ENCODE measurements at places on chromosomes 16 and 17.

GRCh38 chr16:61332461-61332860 lies 703.8 kb downstream of the CDH8 start:
- no peaks in the 10 kb centered on the region for H3K4me1 ChIP-seq
- H3K27me3 ChIP-seq: no peaks in the 10 kb centered on the region
- H3K36me3 ChIP-seq: no peaks in the 10 kb centered on the region
- H3K27ac ChIP-seq: no peak overlapping the region

GRCh38 chr17:38674014-38674748 lies 576 bp downstream of the EPOP start:
- H3K27ac ChIP-seq: no peak overlapping the region
- H3K36me3 ChIP-seq: no peaks in the 10 kb centered on the region
- peak overlapping the region; percentile 51 for H3K4me3 ChIP-seq
- peaks cover 9% of the 10 kb centered on the region for H3K4me1 ChIP-seq
- peaks cover 62% of the 10 kb centered on the region for H3K27me3 ChIP-seq
- no peak for DNase-seq

DNA sequence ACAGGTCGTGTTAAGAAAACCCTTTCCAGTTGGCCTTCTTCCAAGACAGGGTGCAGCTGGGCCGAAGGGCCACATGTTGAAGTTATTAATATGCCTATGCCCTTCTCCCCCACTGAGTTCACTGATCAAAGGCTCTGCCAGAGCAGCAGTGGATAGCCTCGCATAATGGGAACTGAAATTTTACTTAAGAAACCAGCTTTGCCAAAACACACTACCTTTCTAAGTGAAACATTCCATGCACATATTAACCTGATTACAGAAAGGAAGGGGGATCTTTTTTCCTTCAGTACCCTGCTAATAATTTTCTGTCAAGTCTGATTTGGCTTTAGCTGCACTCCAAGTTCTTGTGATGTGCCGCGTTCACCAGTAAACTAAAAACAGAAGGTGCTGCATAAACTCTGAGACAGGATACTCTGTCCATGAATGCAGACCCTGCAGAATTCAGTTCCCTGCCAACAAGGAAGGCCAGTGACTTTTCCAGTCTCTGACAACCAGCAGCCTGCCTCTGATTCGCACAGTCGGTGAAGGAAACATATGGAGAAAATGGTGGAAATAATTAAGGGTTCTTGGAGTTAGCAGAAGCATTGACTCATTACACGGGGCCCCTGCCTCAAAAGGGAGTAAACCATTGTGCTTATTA lies 283.8 kb downstream of the ZFHX3 start:
- H3K27ac ChIP-seq: no peak overlapping the region
- no peak for DNase-seq

DNA sequence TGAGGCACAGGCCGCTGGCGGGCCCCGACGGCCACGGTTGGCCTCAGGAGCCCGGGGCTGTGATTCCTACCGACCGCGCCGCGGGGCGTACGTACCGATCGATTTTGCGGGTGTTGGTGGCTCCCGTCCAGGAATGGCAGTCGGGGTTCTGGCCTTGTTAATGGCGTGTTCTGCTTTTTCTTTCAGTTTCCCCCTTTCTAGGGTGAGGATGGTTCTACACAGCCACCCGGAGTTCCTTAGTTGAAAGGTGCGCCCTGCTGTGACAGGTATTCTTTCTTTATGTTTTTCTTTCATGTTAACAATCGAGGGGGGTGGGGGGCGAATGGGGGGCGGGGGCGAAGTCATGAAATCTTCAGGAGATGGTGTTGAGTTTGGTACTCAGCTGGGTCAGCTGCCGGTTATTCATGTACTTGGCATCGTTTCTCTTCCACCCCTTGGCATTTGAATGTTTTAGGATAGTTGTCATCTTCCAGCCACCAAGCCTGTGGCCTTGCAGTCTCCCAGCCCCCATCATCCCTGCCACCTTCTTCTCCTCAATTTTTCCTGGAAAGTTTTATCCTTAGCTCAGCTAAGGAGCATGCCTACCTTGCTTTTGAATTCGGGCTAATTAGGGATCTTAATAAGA lies 802 bp downstream of the CYLD start:
- H3K27me3 ChIP-seq: no peaks in the 10 kb centered on the region
- DNase-seq: peak; percentile 34
- H3K36me3 ChIP-seq: peaks cover 3% of the 10 kb centered on the region
- peak overlapping the region; percentile 72 for H3K4me3 ChIP-seq
- peaks cover 13% of the 10 kb centered on the region for H3K4me1 ChIP-seq

DNA sequence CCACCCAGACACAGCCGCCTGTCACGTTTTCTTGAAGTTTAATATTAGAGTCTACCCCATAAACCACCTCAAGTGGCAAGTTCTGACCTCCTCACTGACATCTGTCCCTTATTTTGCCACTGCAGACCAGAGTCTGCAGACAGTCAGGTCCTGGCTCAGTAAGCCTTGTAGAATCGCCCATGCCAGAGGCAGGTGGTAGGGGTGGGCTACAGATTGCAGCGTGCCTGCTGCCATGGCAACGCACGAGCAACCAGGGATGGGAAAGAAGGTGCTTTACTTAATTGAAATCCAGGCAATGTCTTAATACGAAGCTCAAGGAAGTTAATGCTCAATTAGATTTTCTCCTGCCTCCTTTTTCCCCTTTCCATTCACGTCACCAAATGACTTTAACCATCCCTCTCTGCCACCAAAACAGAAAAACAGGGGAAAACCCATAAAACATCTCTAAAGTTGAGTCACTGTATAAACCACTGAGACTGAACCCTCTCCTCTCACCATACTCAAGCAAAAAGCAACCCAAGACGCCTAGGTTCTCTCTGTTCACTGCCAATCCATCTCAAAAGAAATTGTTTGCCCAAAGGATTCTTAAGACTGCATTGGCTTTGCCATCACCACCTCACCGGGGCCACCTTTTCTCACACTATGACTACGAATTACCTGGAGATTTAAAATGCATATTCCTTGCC lies 228.8 kb downstream of the SLC39A11 start:
- H3K27ac ChIP-seq: no peak overlapping the region
- DNase-seq: no peak
- no peaks in the 10 kb centered on the region for H3K4me1 ChIP-seq
- H3K27me3 ChIP-seq: no peaks in the 10 kb centered on the region
- no peak overlapping the region for H3K4me3 ChIP-seq

GRCh38 chr17:80191192-80191591 lies 21.4 kb downstream of the CARD14 start:
- H3K4me1 ChIP-seq: no peaks in the 10 kb centered on the region
- H3K4me3 ChIP-seq: no peak overlapping the region
- no peak for DNase-seq
- no peak overlapping the region for H3K27ac ChIP-seq
- H3K27me3 ChIP-seq: peaks cover 13% of the 10 kb centered on the region

DNA sequence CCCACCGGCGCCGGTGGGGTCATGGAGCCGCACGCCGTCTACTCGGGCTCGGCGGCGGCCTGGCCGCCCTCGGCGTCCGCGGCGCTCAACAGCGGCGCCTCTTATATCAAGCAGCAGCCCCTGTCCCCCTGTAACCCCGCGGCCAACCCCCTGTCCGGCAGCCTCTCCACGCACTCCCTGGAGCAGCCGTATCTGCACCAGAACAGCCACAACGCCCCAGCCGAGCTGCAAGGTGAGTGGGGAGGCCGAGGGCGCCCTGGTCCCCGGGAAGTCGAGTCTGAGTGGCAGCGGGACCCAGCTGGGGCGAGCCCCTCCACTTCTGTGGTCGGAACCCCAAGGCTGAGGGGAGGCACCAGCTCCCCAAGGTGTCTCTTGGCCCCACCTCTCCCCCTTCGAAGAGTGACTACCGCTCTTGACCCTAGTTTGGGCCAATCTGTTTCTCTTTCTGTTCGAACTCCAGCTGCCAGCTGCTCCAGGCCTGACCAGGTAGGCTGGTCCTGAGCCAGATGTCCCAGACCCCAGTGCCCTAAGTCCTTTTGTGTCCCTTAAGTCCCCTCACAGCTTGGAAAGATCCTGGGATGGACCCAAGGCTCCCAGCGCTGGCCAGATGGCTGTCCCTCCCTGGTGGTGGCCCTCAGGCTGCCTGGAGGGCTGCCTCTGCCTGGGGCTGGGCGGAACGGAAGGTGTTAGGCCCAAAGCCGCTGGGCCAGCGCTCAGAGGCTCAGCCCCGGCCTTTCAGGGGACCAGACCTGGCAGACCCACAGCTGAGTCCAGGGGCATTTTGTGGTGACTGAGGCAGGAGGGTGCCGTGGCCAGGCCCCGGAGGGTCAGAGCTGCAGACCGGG lies 1.2 kb downstream of the FOXF1 start:
- H3K27ac ChIP-seq: peak overlapping the region; percentile 65
- H3K4me1 ChIP-seq: peaks cover 12% of the 10 kb centered on the region
- H3K36me3 ChIP-seq: no peaks in the 10 kb centered on the region

- no peaks in the 10 kb centered on the region for H3K27me3 ChIP-seq
- H3K27ac ChIP-seq: no peak overlapping the region
- no peaks in the 10 kb centered on the region for H3K36me3 ChIP-seq
- H3K4me1 ChIP-seq: peaks cover 8% of the 10 kb centered on the region
Measured at GRCh38 chr17:59433586-59433985, 102.1 kb downstream of the YPEL2 start.

- no peaks in the 10 kb centered on the region for H3K36me3 ChIP-seq
Measured at GRCh38 chr17:66706851-66707450, 128.0 kb upstream of the CACNG5 start.

DNA sequence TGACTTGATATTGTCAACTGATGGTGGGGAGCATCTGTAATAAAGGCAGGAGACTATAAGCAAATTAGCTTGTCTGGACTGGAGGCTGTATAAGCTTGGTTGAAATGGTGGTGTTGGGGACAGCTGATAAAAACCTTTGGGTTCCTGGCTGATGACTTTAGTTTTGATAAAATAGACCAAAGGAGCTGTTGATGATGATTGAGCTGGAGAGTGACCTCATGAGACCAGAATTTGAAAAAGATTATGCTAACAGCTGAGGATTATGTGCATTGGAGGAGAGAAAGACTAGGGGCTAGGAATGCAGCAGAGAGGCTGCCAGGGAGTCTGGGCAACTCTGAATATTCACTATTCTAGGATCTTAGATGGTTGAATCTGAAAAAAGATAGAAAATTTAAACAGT lies 8.7 kb upstream of the CDC27 start:
- no peak overlapping the region for H3K4me3 ChIP-seq
- no peak overlapping the region for H3K27ac ChIP-seq
- H3K4me1 ChIP-seq: no peaks in the 10 kb centered on the region
- H3K36me3 ChIP-seq: no peaks in the 10 kb centered on the region
- DNase-seq: peak; percentile 16
